Heart right ventricle (tissue), 16 donors: ENCODE measurements at places on chromosomes 3 and 15.
A peak's percentile ranks its signal among the peaks of the same experiment; 100 is the strongest.

- no peak for DNase-seq
These were observed 7.2 kb downstream of the LIPC start for GRCh38 chr15:58438956-58439355.

DNA sequence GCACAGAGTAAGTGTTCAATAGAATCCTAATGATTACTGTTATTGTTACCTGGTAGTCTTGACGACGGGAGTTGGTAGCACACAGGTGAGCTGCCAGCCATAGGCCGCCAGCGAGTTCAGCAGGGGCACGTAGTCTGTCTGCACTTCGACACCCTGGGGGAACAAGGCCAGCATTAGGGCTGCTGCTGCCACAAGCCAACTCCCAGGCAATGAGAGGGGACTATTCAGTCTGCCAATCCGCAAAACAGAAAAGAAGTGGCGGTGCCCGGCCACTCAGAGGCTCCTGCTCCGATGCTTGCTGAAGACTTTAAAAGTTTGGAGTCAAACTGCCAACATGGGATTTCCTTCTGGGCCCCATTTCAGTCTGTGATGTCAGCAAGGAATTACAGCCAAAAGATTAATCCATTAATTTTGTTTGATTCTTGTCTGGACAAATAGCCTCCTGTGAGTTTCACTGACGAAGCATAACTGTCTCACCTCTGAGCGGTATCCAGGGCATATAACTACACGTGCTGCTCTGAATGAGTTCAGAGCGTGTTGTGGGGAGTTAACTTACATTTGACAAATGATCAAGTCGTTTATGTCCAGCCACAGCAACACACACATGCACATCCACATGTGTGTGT, 61.8 kb downstream of the OXNAD1 start:
- no peak for DNase-seq

GRCh38 chr3:141164852-141165251, 66.8 kb upstream of the PXYLP1 start:
- DNase-seq = no peak

- DNase-seq = no peak
These were observed 13.9 kb upstream of the MGLL start for GRCh38 chr3:127835993-127836882.

DNA sequence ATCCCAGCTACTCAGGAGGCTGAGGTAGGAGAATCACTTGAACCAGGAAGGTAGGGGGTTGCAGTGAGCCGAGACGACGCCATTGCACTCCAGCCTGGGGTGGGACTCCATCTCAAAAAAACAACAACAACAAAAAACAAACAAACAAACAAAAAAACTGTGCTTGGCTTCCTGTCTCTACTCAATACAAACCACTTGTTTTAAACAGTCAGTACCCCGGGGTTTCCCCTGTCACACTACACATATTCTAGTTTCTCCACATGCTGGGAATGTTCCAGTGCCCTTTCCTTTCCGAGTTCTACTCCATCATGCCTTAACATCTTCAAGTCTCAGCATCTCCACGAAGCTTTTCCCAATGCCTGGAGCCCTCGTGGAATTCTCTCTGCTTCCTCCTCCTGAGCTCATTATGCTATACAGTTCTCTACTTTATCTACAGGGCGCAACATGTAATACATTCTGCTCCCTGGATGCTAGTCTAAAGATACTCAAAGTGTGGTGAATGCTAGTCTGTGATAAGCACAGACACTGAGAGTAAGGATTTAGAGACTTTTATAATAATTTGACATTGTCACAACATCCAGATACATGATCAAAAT, 7.8 kb downstream of the EMC3 start:
- DNase-seq = no peak

DNA sequence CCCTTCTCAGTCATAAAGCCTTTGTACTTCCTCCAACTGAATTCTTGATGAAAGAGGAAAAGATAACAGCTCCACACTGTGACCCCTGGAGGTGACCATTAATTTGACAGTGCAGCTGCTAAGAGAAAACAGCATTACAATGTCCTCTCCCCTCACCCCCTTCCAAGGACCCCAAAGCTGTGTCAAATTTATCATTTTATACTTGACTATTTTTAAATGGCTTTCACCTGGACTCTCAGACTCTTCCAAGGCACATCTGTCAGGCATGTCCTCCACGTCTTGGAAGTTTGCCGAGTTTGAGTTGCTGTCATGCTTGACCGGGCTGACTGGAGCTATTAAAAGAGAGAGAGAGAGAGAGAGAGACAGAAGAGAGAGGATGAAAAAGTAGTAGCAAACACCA, 236.5 kb downstream of the WDR72 start:
- peak; percentile 38 for DNase-seq

DNA sequence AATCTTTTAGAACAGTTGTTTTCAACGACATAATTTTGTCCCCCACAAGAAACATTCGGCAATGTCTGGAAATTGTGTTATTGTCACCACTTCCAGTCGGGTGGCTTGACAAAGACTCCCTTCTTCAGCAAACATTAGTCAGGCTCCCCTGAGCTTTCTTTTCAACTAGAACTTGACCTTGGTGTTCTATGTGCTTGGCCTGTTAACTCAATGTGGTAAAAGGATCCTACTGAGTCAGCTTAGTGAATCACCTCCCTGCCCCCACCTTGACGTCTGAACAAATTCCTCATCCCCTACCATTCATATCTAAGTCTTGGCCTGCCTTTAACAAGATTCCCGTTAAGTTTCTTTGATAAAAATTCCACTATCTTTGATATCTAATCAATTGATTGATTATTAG, 465.0 kb upstream of the ROBO1 start:
- DNase-seq = no peak

- no peak for DNase-seq
These were observed 181.0 kb downstream of the RAB11A start for GRCh38 chr15:66050264-66050663.

GRCh38 chr3:169668072-169668956, 4.8 kb upstream of the MECOM start:
- peak; percentile 13 for DNase-seq

GRCh38 chr3:84961011-84961410, 2.2 kb downstream of the CADM2 start:
- no peak for DNase-seq

GRCh38 chr3:195746751-195747150, 26.0 kb downstream of the MUC20 start:
- DNase-seq = no peak

DNA sequence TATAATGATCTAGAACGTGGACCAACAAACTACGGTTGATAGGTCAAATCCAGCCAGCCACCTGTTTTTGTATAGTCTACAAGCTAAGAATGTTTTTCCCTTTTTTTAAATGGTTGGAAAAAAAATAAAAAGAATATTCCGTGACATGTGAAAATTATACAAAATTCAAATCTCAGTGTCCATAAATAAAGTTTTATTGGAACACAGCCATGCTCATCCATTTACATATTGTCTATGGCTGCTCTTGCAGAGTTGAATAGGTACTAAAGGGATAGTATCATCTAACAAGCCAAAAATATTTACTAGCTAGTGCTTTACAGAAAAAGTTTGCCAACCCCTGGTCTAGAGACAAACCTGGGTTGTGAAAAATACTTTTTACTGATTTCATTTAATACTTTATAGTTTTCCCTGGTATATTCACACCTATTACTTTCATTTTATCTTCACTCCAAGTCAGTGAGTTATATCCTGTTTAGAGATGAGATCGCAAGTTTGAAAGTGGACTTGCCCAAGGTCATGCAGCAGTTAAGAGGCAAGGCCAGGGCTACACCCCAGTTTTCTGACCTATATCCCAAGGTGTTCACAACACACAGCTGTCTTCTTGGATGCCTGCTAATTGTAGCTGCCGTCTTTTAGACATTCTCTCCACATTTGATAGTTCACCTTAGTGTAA, 58.4 kb downstream of the IGF2BP2 start:
- DNase-seq = no peak

DNA sequence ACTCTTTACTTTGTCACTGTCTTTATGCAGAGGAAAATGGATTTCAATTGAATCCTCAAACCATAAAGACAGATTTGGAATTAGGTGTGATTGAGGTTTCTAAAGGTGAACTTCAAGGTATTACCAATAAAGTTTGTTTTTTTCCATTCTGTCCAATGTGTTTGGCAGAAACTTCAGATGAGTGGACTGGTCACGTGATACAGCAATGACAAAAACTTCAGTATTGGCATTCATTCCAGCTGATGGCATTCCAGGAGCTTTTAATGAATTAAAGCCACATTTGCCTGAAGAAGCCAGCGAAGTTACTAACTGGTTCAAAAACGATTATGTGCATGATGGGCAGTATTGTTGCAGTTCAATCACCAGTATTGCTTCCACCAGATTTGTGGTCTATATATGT, 4.5 kb upstream of the MASP1 start:
- DNase-seq = no peak

- DNase-seq = peak; percentile 5
These were observed 164.8 kb downstream of the ERC2 start for GRCh38 chr3:56303487-56303886.

- no peak for DNase-seq
These were observed 4.5 kb downstream of the UROC1 start for GRCh38 chr3:126512916-126513650.

DNA sequence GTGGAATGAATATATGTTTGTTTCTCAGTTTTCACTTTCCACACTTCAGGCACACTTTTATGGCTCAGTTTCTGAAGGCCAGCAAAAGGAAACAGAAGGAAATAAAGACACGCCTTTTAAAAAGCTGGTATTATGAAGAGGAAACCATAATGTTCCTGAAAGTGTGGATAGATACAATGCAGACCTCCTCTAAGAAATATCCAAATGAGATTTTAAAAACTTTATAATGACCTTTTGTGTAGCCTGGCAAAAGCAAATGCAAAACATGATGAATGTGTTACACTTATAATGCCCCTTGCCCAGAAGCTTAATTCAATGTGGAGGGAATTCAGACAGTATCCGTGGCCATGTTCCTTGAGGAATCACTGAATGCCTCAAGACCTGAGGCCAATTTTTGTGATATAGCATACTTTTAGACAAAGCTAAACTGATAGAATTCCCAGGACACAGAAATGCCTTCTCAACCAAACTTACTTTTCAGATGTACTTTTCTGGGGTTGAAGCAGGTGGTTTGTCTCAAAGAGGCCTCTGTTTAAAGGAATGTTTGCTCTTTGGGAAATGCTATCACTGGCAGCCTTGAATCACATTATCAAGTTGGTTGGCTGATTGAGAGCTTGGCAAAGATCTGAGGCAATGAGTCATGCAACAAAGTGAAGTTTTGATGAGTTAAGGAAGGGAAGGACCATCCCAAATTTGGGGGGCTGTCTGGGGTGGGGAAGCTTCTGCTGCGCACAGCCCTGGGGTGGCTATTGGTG, 77.1 kb upstream of the CACNA2D3 start:
- DNase-seq = no peak

GRCh38 chr3:180040966-180041365, 4.2 kb upstream of the PEX5L start:
- no peak for DNase-seq

DNA sequence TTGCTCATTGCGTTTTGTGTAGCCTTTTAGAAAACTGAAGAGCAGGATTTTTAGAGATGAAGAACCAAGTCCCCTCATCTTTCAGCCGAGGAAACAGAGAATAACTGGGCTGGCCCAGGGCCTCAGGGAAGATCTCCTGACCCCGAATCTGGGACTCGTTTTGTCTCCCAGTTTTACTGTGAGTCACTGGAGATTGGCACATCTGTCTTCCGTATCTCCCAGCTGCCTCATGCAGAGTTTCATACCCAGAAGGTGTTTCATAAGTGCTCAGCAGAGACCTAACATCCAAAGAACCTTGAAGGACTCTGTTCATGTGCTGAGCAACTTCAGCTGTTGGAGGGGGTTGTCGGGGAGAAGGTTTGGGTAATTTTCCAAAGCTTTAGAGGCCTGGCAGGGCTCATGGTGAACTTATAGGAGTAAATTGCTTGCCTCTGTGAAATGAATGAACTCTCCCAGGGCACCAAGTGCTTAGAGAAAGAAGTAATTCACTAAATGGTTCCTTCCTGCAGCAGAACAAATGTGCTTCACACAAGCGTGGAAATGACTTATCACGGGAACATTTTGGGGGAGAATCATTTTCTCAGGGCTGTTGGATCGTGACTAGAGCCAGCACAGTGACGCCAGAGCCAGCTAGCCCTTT, 121.4 kb downstream of the FAM43A start:
- DNase-seq = no peak

DNA sequence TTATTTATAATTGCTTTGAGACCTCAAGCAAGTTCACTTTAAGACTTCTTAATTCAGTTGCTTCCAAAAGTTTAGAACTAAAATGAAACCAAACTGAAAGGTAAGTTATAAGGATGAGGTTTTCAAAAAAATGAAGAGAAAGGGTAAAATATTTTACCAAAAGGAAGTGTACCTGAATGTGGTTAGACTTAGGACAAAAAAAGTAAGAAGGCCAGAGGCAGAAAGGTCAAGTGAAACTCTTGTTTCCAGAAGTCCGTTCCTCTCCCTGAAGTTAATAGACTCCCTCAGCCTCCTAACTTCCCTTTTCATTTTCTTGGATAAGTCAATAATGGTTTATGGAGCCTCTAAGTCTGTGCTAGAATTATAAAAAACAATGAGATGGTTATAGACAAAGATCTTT, 16.6 kb downstream of the BTLA start:
- DNase-seq = no peak

DNA sequence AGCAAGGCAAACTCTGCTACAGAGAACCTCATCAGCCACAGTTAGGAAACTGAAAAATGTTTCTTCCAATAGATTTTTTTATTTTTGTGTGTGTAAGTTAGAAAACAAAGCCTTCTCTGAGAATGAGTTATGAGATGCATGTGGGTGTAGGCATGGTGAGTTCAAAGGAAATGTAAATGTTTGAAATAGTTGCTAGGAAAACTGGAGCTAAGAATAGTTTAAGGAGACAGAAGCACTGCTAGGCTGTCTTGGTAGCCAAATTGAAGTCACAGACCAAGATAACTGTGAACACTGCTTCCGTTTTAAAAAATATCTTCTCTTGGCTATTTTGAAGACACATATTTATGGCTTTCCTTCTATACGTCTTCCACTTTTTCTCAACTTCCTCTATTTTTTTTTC, 1501.2 kb upstream of the CADM2 start:
- DNase-seq = no peak

GRCh38 chr3:43907508-43907858, 216.7 kb downstream of the ABHD5 start:
- DNase-seq = no peak

DNA sequence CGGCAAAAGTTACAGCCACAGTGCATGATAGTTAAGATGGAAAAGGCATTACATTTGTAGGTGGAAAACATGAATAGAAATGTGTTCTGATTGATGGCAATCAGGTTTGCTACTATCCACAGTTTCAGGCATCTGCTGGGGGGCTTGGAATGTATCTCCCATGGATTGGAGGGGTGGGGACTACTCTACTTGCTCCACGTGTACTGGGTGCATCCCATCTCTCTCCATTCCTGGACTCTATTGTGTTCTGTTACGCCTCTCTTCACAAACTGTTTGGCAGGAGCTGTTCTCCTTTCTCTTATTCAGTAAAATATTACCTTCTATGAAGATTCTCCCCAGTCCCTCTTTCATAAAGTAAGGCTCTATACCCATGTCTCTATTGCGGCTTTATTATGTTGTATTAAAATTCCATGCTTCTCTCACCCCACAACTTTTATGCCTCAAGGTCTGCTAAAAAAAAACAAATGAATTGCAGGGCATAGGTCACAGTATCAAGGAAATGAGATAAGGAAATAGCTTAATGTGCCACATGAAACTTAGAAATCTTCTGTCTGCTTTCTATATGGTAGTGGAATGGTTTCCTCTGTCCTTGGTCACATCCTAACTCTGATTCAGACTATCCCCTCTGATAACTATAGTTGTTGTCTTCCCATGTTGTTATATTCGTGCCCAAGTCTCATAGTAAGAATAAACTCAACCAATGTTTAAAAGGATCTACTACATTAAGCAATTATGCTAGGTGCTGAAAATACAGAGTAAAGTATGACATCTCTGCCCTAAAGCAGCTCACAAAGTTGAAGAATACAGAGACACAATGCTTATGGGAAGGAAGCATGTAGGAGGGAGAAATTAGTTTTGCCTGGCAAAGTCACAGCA, 43.2 kb downstream of the LRRFIP2 start:
- DNase-seq = no peak
